ENCODE measurements at places on chromosomes 3 and 15.
A peak's percentile ranks its signal among the peaks of the same experiment; 100 is the strongest.

DNA sequence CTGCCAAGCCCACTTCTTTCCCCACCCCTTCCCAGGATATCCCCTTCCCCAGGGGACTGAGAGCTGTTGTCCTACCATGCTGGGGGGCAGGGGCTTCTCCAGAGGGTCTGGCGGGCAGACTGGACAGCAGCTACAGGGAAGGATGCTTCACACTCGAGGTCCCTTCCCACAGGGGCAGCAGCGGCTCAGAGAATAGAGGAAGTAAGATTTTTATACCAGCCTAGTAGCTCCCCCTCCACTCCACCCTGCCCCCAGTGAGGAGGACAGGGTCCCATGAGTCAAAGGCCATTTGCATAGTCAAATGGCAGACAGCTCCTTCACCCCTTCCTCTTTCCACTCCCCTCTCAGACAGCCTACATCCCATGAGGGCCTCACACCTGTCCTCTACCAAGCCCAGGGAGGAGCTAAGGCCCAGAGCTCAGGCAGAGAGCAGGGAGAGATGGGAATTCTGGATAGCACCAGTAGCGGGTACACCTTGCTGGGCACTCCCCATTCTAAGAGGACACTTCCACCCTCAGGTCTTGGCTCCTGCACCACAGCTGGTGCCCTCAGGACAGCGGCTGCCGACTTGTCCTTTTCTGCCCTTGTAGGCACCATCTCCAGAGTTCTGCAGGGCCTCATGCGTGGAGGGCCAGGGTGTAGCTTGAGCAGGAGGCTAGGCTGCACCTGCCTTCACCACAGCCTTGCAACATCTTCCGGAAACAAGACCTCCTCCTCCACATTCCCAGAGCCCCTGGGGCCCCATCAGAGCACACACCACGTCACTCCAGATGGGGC is at the start of gene TLR9:
Gene TLR9 (minus strand): TSS at position 194 of the 777 bp plus-strand sequence. CDS start 116 bp downstream, at position 78.
- DNase-seq, result no peak

DNA sequence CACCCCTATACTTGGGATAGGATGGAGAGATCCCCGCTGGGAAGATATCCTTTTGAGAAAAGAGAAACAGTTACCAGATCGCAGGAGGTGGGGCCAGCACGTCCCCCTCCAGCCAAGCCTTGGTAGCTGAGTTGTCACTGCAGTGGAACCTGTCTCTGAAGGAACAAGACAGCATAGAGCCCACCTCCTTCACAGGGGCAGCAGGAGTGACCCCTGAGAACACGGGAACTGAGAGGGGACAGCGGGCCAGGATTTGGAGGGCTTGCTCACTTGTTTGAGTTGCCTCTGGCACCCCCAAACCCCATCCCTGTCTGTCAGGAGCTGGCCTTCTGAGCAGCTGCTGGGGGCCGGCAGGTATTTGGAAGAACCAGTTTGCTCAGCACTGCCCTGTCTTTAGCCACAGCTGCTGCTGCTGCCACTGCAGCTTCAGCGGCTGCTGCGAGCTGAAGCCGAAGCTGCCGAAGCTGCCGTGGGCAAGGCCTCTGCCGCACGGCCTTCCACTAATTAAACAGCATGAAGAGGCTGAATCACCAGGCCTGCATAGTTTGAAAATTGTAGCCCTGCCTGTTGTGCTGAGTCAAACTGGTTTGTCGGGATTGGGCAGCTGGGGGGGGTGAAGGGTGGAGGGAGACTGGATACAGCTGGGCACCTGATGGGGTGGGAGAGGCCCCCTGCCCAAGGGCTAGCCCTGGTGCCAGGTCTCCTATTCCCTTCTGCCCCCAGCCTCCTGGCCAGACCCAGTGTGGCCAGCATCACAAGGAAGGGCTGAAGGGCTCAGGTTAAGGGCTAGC is 4.0 kb downstream of the EPHB3 start:
- peak; percentile 90 for DNase-seq

DNA sequence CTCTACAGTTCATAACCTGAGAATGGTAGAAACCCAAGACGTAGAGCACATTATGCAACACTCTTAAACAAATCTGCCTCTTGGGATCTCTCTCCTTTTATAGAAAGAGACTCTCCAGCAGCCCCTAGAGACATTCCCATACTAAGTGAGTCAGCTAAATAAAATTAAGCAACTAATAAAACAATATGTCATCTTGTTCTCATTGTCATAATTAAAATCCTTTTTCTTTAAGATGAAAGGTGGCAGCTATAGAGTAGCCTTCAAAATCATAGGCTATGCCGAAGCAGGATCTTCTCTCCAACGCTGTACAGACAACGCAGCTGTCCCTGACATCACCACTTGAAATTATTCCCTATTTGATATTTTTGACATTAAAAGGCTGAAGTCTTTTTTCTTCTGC is 790.0 kb downstream of the FHIT start:
- DNase-seq, result no peak

DNA sequence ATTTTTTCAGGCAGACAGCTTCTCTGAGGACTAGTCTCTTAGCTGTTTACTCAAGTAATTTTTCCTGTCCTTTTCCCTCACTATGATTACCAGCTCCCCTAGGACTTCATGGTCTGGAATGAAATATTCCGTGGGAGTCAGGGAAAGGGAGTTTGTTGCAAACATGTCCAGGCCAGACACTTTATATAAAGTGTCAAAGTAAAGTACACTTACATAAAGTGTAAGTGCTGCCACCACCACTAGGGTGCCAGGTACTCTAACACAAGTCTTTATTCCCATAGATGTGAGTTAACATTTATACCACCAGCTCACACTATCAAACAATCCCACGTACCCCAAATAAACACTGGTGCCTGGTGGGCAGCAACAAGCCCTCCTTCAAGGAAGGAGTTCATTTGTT is 179.8 kb downstream of the SNRPN start:
- DNase-seq, result no peak

DNA sequence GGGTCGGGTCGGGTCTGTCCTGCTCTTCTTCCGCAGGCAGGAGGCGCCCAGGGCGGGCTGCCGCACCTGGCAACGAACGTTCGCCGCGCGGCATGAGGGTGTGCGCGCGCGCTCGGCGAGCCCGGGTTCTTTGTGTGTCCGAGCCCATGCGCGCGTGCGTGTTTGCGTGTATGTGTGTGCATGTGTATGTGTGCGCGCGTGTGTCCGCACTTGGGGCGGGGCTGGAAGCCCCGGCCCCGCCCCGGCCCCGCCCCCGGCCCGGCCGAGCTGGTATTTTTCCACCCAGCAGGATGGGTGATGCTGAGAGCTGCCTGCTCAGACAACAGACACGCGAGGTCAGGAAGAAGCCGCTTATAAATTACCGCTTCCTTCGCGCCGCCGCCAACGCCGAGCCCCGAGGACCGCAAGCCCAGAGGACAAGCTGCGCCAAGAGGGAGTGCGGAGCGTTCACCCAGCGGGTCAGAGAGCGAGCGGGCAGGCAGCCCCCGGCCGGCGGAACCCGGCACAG is at the start of gene SLC6A6:
Gene SLC6A6 (plus strand): TSS at position 303 of the 508 bp plus-strand sequence. CDS start 41,029 bp downstream, outside the sequence.
- DNase-seq, result peak; percentile 82

DNA sequence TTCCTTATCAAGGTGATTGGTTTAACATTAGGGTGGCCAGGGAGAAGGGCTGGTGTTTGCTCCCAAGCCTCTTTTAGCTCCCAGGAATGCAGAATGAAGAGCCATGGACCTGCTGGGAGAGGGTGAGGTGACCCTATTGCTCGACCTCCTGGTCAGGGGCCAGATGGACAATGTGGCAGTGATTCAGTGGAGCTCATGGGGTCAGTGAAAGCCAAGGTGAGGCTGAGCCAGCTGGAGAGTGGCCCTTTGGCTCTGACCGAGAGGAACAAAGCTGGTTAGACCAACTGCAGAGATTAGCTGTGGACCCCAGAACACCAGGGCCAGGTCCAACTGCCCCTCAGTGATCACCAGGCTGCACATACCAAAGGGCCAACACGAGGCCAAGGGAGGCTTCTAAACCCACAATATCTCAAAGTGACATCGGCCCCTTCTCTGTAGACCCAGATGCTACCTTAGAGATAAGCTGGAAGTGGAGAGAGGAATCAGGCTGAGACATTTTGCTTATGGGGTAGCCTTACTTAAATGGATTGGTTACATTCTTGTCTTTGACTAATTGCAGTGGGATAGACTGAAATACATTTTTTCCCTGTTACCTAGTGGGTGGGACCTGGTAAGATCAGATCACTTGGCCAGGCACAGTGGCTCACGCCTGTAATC is 15.8 kb upstream of the BTBD1 start:
- no peak for DNase-seq

- no peak for DNase-seq
Measured at GRCh38 chr3:195876297-195877064, 31.9 kb downstream of the TNK2 start.

DNA sequence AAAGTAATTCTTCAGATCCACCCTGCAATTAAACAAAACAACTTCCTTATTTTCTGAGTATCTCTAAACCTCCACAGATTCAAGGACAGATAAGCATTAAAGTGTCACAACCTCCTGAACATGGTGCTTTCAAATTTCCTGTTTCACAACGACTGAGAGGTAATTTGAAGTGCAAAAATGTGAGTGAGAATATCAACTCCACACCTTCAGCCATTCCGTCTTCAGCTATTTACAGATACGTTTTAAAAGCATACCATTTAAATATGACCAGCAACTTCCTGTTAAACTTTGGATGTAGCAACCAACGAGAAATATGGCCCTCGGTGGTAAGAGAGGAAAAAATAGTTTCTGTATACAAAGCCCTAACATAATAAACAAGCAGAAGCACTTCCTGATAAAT is 32.1 kb upstream of the PCSK6 start:
- no peak for DNase-seq

GRCh38 chr15:101642361-101642760 is 9.8 kb downstream of the TM2D3 start:
- no peak for DNase-seq

DNA sequence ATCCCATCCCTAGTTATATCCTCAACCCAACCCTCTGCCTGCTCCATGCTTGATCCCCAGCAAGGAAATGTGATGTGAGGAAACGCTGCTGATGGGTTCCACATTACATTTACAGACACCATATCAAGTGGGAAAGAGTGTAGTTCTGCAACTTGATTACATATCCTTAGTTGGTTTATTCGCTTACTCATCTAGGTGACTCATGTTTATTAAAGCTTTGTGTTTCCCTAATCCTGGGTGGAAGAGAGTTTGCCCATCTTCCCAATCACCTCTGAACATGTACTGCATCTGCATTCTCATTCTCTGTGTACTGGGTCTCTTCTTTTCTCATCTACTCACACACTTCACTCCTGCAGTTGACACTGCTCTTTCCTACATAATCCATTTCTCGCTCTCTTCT is 91.7 kb upstream of the PDZRN3 start:
- peak; percentile 20 for DNase-seq

DNA sequence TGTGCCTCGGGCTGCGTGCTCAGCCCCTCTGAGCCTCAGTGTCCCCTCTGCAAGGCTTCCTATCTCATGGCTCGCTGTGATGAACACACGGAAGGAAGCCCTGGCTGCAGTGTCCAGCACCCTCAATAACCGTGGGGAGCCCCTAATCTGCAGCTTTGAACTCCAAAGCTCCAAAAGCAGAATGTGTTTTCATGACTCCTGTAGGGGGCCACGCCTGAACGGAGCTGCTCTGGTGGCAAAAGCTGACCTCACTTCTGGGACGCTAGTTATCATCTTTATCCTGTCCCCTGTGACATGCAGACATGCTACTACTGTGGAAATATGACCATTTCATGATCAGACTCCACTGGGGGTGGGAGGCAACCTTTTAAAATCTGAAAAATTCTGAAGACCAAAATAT is 98.8 kb downstream of the SEC22A start:
- no peak for DNase-seq

- no peak for DNase-seq
Measured at GRCh38 chr3:69246612-69247011, 124.2 kb upstream of the LMOD3 start.

DNA sequence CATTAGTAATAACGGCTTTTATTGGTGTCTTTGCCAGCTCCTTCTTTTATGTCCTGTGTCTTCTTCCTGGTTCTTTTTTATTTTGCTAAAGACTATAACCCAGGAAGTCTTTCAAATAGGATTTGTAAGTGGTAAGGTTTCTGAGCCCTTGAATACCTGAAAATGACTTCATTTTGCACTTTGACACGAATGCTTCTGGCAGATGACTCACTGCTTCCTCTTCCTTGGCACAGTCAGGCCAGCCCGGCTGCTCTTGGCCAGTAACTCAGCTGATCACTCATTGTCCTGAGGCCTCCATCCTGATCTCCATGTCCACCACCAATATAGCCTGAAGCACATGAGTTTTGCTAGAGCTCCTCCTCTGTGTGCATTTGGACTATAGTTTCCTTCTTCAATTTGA is 48.7 kb upstream of the NR2E3 start:
- DNase-seq, result peak; percentile 77

- no peak for DNase-seq
Measured at GRCh38 chr3:160112481-160112880, 112.7 kb upstream of the C3orf80 start.

GRCh38 chr3:112333002-112333380 is at the start of gene CD200:
TSS of gene CD200 (plus strand) at chr3:112333156. CDS start at chr3:112333213, 57 bp downstream.
- no peak for DNase-seq

DNA sequence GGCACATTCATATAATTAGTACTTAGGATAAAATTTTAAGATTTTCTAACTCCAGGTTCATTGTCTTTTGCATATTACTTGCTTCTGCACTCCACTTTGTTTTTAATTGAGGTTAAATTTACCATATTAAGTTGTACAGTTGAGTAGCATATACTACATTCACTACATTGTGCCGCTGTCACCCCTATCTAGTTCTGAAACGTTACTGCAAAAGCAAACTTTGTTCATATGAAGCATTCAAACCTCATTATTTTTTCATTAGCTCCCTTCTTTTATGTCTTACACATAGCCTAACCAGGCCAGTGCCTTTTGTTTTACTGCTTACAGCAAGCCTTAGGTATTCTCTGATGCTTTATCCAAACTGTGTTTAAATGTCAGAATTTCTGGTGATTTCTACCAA is 183.1 kb upstream of the CGNL1 start:
- DNase-seq, result no peak

GRCh38 chr15:49696433-49696832 is 75.6 kb downstream of the DTWD1 start:
- no peak for DNase-seq

GRCh38 chr3:4943549-4943948 is 35.7 kb upstream of the BHLHE40 start:
- DNase-seq, result peak; percentile 13

DNA sequence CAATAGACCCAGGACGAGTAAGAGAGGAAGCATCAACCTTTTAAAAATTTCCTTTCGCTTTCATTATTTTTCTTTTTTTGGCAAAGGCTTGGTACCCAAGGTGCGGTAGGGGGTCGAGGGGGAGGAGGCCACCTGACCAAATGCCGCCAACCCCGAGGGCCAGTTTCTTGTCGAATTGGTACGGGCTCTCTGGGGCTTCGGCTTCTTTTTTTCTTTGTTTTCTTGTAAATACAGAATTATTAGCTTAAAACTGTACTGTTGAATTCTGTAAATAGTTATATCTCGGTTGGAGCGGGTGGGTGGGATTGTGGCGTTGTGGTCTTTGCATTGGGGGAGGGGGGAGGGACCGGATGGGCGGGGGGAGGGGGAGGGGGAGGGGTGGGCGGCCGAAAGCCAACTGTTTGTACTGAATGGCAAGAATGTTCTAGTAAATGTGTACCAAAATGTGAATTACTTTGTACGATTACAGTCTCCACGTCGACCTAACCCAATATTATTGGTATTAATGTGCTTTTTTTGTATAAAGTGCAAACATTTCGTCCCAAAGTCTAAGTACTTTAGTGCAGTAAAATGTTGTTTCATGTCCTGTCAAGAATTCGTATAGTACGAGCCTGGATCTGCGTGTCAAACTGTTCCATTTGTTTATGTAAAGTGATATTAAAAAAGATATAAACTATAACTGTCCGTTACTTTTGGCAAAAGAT is 4.7 kb downstream of the ZIC1 start:
- no peak for DNase-seq

All from RWPE1 (cell line).